ENCODE measurements at places on chromosomes 3 and 15. TPM values are rescaled to one million over a fixed set of nuclear protein-coding genes. Genes with fewer than 3 reads are reported as not detected.

Gene GOLGA8J
- total RNA-seq = 0.07 TPM

Gene TRIM42
- total RNA-seq = not detected

- peak; percentile 22 for DNase-seq
Measured at GRCh38 chr3:4979428-4980228, at the start of gene BHLHE40. TSS of gene BHLHE40 (plus strand) at chr3:4979437. CDS start at chr3:4979719, 282 bp downstream.

GRCh38 chr3:38133557-38134405 is 3.1 kb downstream of the ACAA1 start:
- DNase-seq = no peak

DNA sequence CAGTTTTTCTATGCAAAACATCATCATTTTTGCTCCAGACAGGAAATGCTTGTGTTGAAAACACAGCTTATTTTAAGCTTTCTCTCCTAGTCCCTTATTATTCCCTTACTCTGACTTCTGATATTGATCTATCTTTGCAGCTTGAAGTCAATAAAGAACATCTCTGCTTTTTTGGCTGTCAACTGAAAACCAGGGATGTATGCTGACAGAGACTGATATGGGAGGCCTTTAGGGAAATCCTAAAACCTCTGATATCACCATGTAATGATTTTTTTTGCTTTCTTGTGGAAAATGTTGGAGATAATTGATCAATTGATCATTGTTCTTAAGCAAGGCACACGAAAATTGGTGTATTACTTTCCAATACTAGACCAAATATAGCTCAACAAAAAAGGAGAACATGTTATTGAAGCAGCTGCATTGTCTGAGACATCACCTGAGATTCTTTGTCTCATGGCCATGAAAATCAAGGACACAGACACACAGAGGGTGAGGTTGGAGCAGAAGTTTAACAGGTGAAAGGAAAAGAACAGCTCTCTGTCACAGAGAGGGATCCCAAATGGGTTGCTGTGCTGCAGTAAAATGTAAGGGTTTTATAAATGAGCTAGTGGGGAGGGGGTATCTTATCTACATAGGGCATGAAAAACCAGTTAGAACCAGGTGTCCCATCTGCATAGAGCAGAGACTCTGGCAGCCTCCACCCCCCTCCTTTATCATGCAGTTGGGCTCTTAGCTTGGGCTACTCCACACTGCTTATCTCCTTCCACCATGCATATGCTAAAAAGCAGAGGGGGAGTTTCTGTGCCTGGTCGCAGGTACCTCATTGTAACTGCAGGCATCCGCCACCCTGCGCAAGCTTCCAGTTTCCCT is 17.0 kb upstream of the SENP7 start:
- DNase-seq = no peak

- peak; percentile 38 for DNase-seq
Measured at GRCh38 chr15:30922480-30923311, 19.0 kb downstream of the FAN1 start.

DNA sequence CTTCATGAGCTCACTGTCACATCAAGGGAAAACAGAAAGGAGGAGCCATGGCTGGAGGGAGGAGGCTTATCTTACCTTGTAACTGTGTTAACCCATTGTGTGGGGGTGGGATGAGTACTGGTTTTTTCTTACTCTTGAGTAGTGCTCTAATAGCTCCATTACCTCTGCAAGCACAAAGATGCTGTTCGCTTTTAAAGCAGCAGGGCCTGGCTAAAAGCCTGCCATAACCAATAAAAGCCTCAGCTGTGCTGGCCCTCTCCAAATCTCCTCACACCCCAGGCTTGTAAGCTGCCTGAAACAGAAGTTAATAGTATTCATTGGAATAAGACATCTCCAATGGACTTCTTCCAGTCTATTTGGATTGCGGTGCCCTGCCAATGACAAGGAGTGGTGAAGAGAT is 544.1 kb downstream of the TUSC7 start:
- no peak for DNase-seq

DNA sequence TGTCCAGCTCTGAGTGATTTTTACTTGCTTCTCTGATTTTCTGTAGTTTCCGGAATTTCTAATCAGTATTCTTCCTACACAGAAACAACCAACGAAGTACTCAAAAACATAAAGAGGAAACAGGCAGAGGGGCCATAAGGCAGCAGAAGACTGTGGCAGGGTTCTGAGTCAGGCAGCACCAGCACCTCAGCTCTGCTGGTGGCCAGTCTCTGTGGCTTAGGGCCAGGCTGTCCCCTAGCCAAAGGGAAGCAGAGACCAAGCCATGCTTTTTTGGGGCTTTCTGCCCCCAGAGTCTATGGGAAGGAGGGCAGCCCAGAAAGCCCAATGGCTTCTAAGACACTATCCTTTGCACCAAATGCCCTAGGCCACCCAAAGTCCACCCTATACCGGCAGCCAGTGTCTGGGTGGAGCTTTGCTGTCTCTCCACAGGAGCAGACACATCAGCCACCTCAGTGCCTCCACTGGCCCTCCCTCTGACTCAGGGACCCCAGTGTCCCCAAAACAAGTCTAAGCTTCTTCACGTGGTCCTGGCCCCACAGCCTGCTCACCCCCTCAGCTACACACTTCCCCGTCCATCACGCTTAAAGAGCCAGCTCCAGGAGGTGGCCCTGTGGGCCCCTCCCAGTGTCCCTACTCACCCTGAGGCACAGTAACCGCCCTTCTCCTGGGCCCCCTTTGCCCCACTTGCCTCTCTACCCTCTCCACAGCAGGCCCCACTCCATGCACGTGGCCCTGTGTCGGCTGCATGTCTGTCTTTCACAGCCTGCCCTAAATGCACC is 46.2 kb downstream of the CCDC12 start:
- DNase-seq = no peak

- peak; percentile 22 for DNase-seq
Measured at GRCh38 chr15:22786868-22787698, 639 bp downstream of the NIPA1 start.

GRCh38 chr3:70607469-70607868 is 295.0 kb upstream of the MDFIC2 start:
- DNase-seq = no peak

- DNase-seq = no peak
Measured at GRCh38 chr15:69082021-69082502, 67.6 kb downstream of the NOX5 start.

- DNase-seq = no peak
Measured at GRCh38 chr3:151330899-151331298, 1.6 kb upstream of the P2RY13 start.
